ENCODE measurements at places on chromosomes 6 and 20.

GRCh38 chr6:6798448-6798860 is 209.9 kb downstream of the LY86 start:
- no peak for DNase-seq

DNA sequence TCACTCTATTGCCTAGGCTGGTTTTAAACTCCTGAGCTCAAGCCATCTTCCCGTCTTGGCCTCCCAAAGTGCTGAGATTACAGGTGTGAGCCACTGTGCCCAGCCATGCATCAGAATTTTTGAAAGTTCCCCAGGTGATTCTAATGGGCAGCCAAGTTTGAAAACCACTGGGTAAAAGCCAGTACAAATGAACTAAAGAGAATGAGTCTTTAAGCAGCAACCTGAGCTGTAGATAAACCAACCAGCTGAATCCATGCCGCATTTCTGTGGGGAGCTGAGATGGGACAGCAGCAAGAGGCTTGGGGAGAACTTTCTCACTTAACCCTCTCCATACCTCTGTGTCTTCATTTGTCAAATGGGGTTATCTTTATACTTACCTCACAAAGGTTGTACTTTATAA is 67.5 kb downstream of the VEGFA start:
- DNase-seq: no peak

DNA sequence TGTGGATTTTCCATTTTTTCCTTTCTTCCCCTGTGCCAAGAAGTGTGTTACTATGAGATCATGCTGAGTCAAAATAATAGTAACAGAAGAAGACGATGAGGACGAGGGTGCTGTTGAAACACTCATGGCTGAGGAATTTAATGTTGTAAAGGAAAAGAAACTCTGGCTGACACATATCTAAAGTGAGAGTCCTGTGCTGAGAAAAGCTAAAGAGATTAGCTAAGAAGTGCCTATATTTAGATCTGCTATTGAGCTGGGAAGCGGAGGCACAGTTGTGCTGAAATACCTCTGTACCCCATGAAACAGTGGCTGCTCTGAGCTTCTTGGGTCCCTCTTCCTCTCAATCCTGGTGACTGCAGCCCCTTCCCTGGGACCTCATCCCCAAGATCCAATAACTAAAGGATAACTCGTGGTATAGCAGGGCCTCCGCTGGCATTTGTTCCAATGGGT is 1.1 kb upstream of the SYTL3 start:
- DNase-seq: no peak

DNA sequence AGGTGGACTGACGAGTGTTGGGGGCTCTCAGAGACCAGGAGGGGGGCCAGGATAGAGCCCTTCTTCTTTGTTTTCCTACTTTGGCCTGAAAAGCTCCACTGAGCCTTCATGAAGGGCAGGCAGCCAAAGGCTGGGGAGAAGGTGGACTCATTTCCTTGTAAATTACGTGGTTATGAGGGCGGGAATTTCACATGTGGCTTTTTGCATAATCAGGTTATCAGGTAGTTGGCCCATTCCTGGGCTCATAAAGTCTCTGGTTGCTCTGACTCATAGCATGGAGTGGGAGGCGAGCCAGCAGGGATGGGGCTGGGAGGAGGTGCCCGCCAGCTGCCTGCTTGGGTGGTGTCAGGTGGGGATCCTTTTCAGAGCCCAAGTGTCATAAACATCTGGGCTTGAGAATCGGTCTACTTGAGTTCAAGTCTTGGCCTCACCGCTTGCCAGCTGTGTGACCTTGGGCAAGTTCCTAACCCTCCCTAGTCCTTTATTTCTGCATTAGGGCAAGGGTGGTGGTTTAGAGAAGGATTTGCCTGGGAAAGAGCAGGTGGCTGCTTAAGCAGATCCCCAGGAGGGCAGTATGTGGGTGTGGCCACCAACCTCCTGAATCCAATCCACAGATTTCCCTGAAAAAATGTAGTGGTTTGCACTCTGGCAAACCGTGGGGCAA is 26.5 kb upstream of the RNF24 start:
- DNase-seq: no peak

DNA sequence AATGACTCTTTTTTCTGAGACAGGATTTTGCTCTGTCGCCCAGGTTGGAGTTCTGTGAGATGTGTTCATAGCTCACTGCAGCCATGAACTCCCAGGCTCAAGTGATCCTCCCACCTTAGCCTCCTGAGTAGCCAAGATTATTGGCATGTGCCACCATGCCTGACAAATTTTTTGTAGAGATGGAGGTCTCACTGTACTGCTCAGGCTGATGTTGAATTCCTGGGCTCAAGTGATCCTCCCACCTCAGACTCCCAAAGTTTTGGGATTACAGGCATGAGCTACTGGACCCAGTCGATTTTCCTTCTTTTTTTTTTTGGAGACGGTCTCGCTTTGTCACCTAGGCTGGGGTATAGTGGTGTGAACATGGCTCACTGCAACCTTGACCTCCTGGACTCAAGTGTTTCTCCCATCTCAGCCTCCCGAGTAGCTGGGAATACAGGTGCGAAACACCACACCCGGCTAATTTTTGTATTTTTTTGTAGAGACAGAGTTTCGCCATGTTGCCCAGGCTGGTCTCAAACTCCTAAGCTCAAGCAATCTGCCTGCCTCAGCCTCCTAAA is 24.3 kb downstream of the BCL2L1 start:
- DNase-seq: no peak

GRCh38 chr20:17875106-17875980 is 93.3 kb downstream of the SNX5 start:
- no peak for DNase-seq

DNA sequence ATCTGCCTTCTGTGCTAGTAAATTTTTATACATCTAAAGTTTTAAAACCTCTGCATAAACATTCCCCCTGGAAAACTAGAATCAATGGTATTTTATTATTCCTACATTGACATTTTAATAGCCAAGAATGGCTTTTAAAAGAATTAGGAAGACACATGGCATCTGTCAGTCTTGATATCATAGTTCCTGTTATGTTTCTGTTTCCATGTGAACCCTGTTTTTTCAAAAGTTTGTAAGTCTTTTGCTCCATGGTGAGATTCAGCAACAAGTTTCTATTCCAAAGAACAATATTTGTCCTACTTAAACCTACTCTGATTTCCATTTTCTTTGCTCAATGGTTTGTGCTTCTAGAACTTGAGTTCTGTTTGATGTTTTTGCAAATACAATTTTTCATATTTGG is 95.2 kb downstream of the PLEKHG1 start:
- no peak for DNase-seq

- no peak for DNase-seq
These were observed 22.7 kb downstream of the NRSN1 start for GRCh38 chr6:24148684-24149083.

GRCh38 chr6:42337985-42338743 is 113.6 kb downstream of the TRERF1 start:
- DNase-seq: no peak

DNA sequence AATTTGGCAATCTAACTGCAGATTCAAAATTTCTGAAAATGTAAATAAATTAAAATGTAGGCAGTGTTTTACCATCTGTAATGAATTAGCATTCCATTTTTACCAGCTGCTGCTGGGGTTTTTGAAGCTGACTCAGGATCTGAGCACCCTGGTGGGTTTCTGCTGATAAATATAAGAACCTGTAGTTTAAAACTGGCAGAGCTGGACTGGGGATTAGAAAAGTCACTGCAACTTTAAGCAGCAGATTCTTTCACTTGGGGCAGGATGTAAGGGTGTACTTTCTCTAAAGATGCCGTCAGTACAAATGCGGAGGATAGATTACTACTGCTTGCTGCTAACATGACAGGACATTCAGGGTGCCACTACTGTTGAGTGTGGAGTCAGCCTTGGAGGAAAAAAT is 341.8 kb downstream of the CDKAL1 start:
- no peak for DNase-seq

DNA sequence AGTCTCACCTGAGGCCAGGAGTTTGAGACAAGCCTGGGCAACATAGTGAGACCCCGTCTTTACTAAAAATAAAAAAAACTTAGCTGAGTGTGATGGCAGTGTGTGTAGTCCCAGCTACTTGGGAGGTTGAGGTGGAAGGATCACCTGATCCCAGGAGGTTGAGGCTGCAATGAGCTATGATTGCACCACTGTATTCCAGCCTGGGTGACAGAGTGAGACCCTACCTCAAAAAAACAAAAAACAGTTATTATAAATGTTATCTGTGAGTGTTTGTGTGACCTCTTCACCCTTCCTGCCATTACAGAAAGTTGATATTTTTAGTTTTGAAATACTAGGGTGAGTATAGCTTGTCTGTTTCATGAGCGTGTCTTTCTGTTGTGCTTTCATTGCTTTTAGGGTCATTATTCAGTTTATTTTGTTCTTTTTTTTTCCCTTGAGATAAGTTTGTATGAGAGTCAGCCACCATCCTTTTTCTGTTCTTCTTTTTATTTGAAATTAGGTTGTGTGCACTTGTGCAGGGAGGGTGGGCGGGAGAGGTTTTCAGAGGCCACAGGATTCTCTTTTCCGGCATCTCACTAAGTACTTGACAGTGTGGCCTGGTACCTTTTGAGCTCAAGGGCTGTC is 26.2 kb downstream of the CDYL start:
- no peak for DNase-seq

GRCh38 chr20:16573001-16573965 is at the start of gene KIF16B:
KIF16B (minus strand) TSS chr20:16573448; CDS start chr20:16573275, 173 bp downstream.
- DNase-seq: peak; percentile 68

DNA sequence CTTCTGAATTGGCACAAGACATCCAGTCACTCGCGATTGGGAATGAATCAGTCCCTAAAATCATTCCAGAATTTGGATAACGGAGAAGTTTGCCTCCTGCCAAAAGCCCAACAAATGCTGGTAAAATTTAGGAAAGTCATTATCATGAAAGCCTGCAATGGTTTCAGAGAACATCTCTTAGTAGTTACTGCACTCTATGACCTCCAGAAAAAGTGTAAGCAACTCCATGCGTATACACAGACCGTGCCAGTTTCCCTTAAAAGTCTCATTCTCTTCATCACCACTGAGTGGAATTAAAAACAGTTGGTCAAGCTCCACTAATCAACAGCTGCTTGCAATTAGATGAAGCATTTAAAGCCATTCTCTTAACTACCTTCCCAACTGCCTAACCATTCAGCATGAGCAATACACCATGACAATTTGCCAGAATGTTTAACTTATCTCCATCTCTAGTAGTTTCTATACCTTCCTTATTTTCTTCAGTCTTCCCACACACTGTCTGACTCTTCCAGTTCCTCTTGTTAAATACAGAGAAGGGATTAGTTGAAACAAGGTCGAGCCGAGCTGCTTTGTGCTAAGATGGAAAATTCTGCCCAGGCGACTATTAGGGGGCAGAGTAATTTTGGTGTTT is 183.6 kb upstream of the PRDM1 start:
- no peak for DNase-seq

DNA sequence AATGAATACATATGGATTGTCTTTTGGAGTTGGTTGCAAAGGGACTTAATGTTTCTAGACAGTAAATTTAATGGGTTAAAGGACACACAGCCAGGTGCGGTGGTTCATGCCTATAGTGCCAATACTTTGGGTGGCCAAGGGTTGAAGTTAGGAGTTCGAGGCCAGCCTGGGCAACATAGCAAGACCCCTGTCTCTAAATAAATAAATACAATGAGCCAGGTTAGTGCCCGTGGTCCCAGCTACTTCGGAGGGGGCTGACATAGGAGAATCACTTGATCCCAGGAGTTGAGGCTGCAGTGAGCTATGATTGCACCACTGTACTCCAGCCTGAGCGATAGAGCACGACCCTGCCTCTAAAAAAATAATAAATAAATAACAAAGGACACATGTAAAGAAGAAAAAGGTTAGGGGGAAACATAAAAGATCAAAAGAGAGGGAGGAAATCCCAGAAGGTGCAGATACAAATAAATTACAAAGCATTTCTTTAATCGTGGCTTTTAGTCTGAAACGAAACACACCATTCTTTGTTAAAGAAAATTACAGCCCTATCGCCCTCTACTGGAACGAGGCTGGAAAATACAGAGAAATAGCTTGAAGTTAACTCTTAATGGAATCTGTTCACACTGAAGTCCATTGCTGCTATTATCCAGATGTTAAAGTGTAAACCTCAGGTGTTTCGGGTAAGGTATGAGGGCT is 42.6 kb upstream of the SCML4 start:
- DNase-seq: no peak

GRCh38 chr6:165936096-165936495 is 231.6 kb downstream of the TBXT start:
- no peak for DNase-seq

- DNase-seq: no peak
These were observed 43.2 kb upstream of the SMIM8 start for GRCh38 chr6:87279196-87279595.

- DNase-seq: no peak
These were observed 4.1 kb upstream of the SHLD1 start for GRCh38 chr20:5746064-5746463.

GRCh38 chr20:56380375-56380774 is 11.6 kb downstream of the AURKA start:
- no peak for DNase-seq

GRCh38 chr6:5672581-5673011 is 334.1 kb downstream of the NRN1 start:
- no peak for DNase-seq

DNA sequence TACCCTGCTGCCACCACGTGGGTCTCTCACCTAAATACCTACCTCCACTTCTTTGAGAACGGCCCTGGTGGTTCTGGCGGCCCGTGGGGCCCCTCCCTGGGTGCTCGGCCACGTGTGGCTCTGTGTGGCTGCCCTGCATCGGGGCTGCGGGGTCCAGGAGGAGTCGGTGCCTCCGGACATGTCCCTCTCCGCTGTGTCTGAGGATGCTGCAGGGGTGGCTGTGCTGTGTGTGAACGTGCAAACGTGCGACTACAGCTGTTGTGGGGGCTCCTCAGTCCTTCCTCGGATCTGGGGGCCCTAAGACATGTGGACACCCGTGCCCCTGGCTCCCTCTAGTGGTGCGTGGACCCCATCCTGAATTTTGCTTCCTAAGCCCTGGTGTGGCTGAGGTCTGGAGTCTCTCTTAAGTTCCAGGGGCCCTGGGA is 691.8 kb downstream of the QKI start:
- DNase-seq: no peak

DNA sequence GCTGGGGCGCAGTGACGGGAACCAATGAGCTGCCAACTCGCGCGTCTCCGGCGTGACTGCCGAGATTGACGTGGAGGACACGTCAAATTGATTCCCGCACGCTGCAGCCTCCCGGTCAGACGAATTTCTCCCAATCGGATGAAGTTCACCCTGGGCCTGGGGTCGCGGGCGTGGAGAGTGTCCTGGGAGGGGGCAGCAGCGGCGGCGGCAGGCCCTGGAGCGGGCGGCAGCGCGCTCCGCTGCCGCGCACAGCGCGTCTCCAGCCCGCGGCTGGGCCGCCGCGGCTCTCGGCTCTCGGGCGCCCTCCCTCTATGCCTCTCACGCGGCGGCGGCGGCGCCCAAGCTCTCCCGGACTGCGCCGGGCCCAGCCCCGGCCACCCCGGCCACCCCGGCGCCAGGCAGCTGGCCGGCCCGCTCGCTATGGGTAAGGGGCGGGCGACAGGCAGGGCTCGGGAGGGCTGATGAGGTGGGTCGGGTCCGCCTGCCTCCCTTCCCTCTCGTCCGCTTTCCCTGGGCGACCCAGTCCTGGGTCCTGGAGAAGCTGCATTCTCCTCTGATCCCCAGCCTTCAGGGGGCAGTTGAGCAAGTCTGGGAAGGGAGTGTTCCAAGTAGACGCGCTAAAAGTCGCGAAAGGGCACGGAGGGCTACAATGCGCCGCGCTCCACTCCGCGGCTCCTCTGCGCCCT is at the start of gene PAX1:
Gene PAX1, plus strand, starts transcription at position 90 of the 686 bp plus-strand sequence. Its CDS starts 49 bp downstream, at position 139.
- no peak for DNase-seq

Data from stimulated activated CD8-positive, alpha-beta memory T cell treated with anti-CD3 and anti-CD28 coated beads, Interleukin-4, amount 100 ng/mL, for 4 hours (primary cell).